Activated T-helper 2 cell treated with anti-CD3 and anti-CD28 coated beads, Interferon-gamma antibody, Interleukin-2, Interleukin-4, amounts not matched to agents 10 μg/mL and 5 μg/mL and 100 μg/mL, durations not matched to agents 14 hours and 24 hours and 36 hours (primary cell): ENCODE measurements at places on chromosomes 1 and 21.
A peak's percentile ranks its signal among the peaks of the same experiment; 100 is the strongest.

- no peaks in the 10 kb centered on the region for H3K27me3 ChIP-seq
- peaks cover 71% of the 10 kb centered on the region for H3K36me3 ChIP-seq
- DNase-seq, result no peak
- H3K4me1 ChIP-seq, result peaks cover 22% of the 10 kb centered on the region
- H3K4me3 ChIP-seq, result no peak overlapping the region
These were observed 57.1 kb upstream of the ADAM30 start for GRCh38 chr1:119953266-119953998.

GRCh38 chr1:33428661-33429060, 2.2 kb downstream of the PHC2 start:
- no peak overlapping the region for H3K4me3 ChIP-seq
- no peak for DNase-seq
- H3K36me3 ChIP-seq, result no peaks in the 10 kb centered on the region

DNA sequence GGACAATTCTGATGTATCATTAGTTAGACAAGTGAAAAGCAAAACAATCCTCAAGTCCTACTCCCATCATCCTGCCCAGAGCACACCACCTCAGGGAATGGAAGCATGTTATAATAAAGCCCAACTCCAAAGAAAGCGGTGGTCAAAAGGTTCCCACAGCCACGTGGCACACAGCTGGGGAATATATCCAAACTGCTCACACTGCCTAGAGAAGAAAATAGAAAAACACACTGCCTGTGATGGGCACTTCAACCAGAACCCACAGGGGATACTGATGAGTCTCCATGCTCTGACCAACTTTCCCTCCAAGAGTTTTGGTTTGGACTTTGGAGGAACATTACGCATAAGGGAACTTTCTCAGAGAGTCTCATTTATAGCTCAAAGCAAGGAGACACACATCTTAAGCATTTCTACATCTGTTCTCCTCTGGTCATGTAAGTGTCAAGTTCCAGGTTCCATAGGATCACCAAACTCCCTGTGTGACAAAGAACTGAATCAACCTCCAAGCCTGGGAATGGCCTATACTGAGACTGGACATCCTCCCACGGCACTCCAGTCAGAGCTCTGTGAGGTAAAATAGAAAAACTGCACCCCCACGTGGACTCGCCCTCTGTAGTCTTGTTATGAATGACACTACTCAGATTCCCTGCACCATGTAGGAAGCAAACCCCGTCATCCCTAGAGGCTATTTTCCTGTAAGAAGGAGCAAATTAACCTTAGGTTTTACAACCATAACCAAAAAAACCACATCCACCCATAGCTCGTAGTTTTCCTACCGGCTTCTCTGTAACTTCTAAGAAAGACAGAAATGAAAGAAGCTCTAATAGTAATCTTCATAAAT, 12.2 kb downstream of the DSTYK start:
- H3K4me1 ChIP-seq, result peaks cover 57% of the 10 kb centered on the region
- no peak for DNase-seq
- peaks cover 47% of the 10 kb centered on the region for H3K36me3 ChIP-seq
- peak overlapping the region; percentile 47 for H3K4me3 ChIP-seq

- DNase-seq, result no peak
- H3K4me3 ChIP-seq, result no peak overlapping the region
- H3K27me3 ChIP-seq, result no peaks in the 10 kb centered on the region
- H3K27ac ChIP-seq, result no peak overlapping the region
- H3K36me3 ChIP-seq, result peaks cover 20% of the 10 kb centered on the region
These were observed 63.2 kb downstream of the PRDM2 start for GRCh38 chr1:13763222-13763621.

DNA sequence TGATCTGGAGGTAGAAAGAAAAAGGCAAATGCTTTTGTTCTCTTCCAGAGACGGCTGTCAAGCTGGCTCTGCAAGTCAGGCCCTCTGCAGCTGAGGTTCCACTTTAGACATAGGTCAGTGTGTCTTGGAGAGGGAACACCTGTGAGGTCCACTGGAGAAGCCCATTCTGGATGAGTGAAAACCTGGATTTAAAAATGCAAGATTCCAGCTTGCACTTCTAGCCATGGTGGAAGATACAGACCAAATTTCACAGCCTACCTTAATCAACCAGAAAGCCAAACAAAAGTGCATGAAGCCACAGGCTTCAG, 35.0 kb downstream of the AGPAT3 start:
- H3K27ac ChIP-seq, result no peak overlapping the region
- H3K27me3 ChIP-seq, result no peaks in the 10 kb centered on the region
- no peak overlapping the region for H3K4me3 ChIP-seq
- peaks cover 58% of the 10 kb centered on the region for H3K36me3 ChIP-seq
